ENCODE measurements at places on chromosomes 2 and 18. TPM values are rescaled to one million over a fixed set of nuclear protein-coding genes. Genes with fewer than 3 reads are reported as not detected.

Gene IL36G
- not detected for total RNA-seq

Gene GIGYF2
- total RNA-seq, result 72.5 TPM

Gene B4GALT6
- total RNA-seq, result 2.1 TPM

Gene ERFE
- total RNA-seq, result not detected

Gene APOB
- total RNA-seq, result not detected

GRCh38 chr18:11512096-11513025, 97.0 kb upstream of the SLC35G4 start:
- no peak for DNase-seq

GRCh38 chr2:108920-109809, 62.9 kb upstream of the FAM110C start:
- DNase-seq, result no peak

DNA sequence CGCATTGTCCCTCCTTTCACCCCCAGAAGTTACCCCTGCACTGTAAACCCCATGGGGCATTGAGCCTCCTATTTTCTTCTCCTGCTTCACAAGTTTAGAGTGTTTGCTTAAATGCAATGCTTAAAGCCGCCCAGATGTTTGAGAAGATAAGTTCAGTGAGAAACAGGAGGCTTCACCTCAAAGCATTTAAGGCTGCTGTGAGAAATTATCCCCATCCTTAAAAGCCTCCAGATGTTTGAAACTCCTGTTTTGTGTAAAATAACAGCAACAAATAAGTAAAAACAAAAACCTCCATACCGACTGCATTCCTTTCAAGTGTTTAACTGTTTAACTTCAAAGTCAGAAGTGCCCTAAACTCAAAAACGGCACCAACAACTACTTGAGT, 81.8 kb downstream of the RTP5 start:
- no peak for DNase-seq

All from uterus (tissue), 4 donors.